ENCODE measurements at places on chromosomes 2 and 18.

DNA sequence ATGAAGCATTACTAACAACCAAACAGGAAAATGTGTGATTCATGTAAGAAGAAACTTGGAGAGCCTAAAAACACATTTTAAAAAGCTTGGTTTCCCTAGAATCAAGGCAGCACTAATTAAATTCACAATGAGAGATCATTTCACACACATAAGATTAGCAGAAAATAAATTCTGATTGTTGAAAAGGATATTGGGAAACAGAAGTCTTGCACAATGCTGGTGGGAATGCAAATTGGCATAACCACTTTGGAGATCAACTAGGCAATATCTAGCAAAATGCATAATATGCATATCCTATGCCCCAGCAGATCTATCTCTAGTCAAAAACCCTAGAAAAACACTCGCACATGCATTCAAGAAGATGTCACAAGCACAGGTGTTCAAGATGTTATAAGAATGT is 75.3 kb upstream of the SIX3 start:
- no peak for DNase-seq

GRCh38 chr18:12880541-12880910 is 3.5 kb downstream of the PTPN2 start:
- DNase-seq, result no peak

GRCh38 chr2:98356729-98357128 is 10.5 kb downstream of the CNGA3 start:
- no peak for DNase-seq

- no peak for DNase-seq
Observed at GRCh38 chr2:127516041-127516762, 10.1 kb downstream of the IWS1 start.

- no peak for DNase-seq
Observed at GRCh38 chr2:9737053-9737875, 106.0 kb upstream of the TAF1B start.

DNA sequence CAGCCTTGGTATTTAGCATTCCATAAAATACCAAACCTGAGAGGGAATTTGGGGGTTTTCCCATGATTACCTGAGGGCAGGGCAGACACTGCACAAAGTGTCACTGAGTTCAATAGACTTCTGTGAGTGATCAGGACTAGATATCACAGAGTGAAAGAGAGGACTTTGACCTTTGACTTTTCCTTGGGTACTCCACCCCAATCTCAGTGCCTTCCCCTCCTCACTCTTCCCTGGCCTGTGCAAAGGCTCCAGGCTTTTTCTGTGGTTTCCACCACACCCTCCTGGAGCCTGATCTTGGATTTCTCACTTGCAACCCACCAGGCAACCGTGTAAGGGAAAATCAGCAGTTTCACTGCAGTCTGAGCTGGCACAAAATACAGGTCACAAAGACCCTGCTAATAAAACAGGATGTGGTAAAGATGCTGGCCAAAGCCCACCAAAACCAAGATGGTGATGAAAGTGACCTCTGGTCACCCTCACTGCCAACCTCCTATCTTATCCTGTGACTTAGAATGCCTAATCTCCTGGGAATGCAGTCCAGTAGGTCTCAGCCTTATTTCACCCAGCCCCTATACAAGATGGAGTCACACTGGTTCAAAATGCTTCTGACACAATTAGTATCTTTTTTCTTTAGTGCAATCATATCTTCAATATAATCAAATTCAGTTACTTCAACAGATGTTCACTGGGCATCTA is 64.0 kb downstream of the BOD1L2 start:
- DNase-seq, result no peak

DNA sequence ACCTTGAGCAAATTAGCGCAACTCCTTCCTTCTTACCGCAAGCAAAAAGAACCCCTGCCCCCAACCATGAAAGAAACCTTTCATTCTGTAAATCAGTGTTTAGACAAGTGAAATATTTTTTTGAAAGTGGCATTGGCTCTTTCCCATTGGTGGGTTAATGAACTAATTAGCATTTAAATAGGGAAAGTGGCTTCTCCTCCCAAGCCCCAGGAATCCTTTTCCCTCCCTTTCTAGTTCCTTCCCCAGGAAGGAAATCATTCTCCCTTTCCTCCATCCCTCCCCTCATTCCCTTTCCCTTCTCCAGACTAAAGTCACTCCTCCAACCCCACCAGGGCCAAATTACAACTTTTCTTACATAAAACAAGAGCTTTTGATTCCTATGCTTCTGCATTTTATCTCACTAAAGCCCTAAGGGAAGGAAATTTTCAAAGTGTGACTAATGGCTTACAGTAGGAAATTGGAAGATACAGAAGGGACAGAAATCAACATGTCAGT is 22.9 kb upstream of the TYMS start:
- DNase-seq, result no peak

GRCh38 chr18:54532962-54533361 is 58.1 kb upstream of the DYNAP start:
- no peak for DNase-seq

GRCh38 chr2:38672445-38673391 is 6.8 kb downstream of the GALM start:
- DNase-seq, result no peak

DNA sequence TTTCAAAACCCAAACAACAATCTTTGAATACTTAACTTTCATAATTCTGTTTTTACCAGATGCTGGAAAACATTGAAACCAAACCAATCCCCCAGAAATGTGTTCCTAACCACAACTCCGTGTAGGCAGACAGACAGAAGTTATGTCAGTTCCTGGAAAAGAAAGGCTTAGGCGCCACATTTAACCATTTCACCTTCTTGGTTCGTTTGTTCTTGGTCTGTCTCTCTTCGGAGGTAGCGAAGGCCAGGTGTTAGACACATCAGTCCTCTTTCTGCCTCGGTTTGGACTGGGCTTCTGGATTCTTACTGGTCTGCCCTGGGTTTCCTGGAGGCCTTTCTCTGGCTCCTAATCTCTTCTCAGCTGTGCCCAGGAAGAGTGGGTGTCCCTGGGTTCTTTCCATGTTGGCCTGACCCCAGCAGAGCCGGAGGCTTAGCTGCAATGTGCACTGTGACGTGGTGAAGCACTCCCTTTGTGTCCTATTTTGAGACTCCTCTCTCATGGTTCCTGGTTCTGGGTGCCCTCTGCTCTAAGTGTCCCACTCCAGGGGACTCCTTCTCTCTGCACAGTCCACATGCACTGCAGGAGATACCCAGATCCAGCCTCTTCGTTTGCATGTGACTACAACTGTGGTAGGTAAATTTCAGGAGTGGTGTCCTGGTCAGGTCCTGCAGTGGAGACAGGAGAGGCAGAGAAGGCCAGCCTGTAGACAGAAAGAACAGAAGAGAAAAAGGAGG is 23.1 kb upstream of the RAB31 start:
- no peak for DNase-seq

GRCh38 chr2:234483568-234484251 is 13.2 kb downstream of the ARL4C start:
- DNase-seq, result no peak

GRCh38 chr2:219592736-219593135 is 4.9 kb upstream of the STK11IP start:
- no peak for DNase-seq

DNA sequence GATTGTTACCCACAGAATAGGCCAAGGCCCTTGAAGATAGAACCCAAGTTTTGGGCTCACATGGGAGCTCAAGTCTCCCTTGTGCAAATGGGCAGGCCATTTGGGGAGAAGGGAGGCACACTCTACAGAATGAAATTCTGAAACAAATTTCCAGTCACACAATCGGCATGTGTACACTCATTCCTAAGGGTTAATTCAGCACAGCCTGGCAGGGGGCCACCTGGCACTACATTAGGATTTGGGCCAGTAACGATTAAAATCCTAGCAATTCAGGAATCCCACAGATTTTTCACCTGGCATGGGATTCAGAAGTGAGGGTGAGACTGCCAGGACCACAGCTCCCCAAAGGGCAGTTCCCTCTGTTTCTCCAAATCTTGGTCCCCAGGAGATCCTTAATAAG is 46.4 kb downstream of the BMP10 start:
- no peak for DNase-seq
